LHCN-M2 (cell line): ENCODE measurements at places on chromosomes 7 and 10.

DNA sequence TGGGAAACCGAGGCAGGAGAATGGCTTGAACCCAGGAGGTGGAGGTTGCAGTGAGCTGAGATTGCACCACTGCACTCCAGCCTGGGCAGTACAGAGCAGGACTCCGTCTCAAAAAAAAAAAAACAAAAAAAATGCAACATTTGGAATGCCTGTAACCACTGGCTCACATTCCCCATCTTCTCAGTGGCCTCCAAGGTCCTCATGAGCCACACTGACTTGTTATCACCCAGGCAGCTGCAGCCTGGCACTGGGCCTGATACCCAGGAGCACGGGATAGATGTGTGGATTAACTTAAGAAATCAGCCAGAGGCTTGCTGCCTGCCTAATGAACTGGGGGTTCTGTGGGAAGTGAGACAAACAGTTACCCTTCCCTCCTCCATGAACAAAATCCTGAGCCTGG is 23.0 kb downstream of the JCAD start:
- DNase-seq: peak; percentile 62

DNA sequence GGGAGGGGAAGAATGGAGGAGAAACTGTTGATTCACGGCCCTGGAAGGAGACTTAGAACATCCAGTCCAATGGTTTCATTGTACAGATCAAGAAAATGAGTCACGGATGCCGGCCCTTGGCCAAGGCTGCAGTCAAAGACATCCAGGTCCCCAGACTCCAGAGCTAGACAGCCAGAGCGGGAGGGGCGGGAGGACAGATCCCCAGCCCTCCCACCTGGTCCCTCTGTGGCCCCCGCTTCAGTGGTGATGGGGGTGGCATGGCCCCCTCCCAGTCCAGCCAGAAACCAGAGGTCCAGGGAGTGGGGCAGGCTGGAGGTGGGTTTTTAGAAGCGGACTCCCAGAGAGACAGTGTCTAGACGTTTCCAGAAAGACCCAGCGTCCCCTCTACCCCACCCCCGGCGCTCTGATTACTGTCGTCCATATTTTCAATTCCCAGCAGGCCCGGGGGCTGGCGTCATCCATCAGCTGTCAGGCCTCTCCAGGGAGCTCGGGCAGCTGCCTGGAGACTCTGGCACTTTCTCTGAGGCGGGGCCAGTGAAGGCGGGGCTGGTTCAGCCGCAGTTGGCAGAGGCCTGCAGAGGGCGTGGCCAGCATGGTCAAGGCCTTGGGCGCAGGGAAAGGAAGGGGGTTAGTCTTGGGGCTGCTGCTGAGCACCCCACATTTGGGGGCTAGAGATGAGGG is 8.0 kb upstream of the HSPB1 start:
- DNase-seq: peak; percentile 99

DNA sequence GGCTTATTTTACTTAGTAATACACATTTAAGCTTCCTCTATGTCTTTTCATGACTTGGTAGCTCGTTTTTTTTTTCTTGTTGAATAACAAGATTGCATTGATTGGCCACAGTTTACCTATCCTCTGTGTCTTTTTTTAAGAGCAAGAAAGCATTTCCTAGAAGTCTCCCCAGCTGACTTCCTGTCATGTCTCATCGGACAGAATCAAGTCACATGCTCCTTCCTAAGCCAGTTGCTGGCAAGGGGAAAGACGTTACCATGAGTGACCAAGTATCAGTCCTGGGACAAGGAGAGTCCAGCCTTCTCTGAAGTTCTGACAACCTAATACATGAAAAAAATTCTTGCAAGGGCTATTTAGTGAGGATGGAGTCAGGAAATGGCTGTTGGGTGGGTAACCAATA is 24.9 kb upstream of the SFRP5 start:
- peak; percentile 17 for DNase-seq

- peak; percentile 35 for DNase-seq
Measured at GRCh38 chr10:87931836-87932230, 68.4 kb downstream of the PTEN start.

- peak; percentile 35 for DNase-seq
Measured at GRCh38 chr10:126736727-126737126, 66.2 kb upstream of the C10orf90 start.

GRCh38 chr7:4072161-4072925 is 609.8 kb upstream of the FOXK1 start:
- no peak for DNase-seq

DNA sequence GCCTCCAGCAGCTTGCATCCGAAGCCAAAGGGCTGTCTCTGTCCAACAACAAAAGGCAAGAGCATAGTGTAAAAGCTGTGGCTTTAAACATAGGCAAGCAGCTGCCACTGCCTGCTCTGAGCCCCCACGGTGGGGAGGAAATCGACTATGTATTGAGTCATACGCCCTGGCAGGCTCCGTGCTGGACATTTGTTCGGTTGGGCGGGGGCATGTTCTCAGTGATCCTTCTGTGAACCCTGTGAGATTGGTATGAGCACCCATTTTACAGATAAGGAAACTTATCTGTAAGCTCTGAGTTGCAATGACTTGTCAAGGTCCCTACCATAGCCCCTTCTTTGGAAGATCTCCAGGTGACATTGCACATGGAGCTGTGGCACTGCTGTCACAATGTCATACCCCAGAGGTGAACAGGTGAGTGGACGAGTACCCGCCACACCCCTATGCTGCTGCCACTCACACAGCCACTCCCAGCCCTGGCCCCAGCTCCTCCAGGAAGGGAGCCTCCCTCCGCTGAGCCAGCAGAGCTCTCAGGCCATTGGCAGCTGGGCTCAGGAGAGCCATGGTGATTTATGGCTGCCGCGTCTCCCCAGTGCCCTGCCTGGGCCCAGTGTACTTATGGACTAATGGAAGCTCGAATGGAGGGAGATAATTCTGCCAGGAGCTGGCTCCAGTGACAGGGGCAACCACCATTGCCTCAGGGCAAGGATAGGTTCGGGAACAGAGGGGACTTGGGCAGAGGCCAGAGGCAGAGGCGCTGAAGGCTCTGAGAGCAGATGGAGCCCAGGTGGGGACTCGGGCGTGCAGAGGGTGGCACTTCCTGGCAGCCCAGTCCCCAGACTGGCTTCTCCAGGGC is 43.7 kb downstream of the UNC5B start:
- DNase-seq: peak; percentile 88

GRCh38 chr7:151018421-151019129 is 5.7 kb downstream of the ATG9B start:
- DNase-seq: no peak

DNA sequence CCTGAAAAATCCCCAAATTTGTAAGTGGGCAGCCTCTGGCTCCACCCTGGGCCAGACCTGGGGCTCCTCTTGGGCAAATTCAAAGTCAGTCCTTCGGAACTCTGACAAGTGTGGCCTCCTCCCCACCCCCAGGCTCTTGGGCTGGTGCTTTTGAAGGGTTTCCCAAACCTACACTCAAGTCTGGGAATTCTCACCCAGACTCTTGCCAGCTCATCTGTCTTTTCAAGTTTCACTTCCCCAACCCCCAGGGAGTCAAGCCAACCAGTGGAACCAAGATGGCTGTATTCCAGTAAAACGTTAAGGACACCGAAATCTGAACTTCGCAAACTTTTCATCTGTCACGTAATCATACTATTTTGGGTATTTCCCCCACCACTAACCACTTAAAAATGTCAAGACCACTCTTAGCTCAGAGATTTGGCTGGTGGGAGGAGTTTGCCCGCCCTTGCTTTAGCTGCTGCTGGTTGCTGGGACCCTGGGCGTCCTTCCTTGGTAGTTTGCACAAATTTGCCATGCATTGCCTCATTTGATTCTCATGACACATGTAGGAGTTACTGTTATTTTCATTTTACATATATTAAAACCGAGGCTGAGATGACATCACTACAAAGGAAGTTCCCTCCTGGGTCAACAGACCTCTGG is 1.7 kb upstream of the MYO1G start:
- peak; percentile 68 for DNase-seq

GRCh38 chr10:91190388-91190870 is 30.0 kb upstream of the PCGF5 start:
- DNase-seq: peak; percentile 72

DNA sequence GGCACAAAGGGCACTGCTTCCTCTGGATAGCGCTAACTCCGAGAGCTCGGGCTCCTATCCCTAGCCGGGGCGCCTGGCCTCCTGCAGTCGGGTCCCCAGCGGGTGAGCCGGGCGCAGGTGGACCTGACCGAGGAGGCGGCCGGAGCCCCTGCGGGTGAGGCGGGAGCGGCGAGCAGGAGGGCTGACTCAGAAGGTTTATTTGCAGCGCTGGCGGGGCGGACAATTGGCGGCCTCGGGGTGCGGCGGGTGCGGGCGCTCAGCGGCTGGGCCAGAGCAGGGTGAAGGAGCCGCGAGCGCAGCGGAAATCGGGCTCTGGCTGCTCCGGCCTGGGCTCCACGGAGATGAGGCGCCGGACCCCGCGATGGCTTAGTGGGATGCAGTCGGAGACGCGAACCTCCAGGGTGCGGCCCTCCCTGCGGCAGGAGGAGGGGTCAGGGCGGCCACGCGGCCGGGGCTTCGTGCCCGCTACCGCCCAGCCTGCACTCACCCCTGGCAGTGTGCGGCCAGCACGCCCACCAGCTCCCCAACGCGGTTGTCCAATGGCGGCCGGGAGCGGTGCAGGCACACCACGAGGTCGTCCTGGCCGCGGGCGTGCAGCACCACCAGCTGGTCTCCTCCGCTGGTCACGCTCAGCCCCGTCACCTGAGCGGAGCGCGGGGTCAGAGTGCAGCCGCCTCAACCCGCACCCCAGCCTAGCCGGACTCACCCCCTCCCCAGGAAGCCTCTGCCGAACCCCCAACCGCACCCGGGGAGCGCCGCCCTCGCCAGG is 16.1 kb downstream of the MYO1G start:
- no peak for DNase-seq

DNA sequence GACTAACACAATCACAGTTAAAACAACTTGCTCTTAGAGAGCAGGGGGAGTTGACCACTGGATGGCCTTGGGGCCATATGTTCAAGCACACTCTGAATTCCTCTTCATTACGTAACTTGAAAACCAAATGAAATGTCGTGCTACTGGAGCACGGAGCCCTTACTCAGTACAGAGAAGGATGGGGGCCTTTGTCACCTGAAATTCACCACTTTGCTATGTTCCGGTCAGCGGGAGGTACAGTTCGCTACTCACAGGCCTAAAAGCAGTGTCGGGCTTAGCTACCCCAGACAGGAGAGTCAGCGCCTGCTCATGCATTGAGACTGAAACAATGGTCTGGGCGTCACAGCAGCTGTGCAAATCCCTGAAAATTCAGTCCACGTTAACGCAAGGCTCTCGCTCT is 39.6 kb downstream of the GLI3 start:
- DNase-seq: peak; percentile 32

DNA sequence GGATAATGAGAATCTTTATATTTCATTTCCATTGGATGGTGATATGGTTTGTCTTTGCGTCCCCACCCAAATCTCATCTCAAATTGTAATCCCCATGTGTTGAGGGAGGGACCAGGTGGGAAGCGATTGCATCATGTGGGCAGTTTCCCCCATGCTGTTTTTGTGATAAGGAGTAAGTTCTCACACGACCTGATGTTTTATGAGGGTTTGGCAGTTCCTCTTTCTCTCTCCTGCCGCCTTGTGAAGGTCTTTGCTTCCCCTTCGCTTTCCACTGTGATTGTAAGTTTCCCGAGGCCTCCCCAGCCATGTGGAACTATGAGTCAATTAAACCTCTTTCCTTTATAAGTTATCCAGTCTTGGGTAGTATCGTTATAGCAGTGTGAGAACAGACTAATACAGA is 59.4 kb downstream of the MTPN start:
- no peak for DNase-seq

DNA sequence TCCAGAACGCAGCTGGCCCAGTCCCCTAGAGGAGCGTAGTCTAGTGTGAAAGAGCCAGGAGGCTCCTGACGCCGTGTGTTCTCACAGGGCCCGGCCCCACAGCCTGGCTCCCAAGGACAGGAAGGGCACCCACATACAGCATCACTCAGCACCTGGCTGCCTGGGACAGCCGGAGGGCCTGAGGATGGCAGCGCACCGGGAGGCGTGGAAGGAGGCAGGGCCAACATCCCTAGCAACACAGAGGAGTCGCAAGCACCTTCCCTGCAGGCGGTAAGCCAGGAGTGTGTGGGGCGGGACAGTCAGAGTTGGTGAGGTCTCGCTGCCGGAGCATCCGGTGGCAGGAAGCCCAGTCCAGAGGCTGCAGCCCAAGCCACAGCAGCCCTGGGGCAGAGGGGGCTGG is 125.8 kb downstream of the MAD1L1 start:
- no peak for DNase-seq

GRCh38 chr7:16891874-16892643 is 10.3 kb upstream of the AGR3 start:
- peak; percentile 5 for DNase-seq

DNA sequence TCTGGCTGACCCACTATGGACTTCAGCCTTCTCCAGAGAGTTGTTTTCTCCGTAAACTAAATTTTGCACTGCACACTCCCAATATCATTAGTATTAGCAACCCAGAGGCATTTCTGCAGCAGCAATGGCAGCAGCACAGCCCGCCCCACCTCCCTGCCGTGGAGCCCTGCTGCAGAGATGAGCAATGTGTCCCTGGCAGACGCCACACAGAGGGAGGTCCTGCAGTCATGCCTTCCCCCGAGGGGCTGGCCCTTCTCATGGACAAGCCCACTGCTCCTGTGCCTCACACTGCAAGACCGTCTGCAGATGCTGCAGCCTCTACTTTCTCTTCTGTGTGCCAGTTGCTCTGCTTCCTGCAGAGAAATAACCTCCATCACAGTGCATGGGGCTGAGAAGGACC is 393.4 kb upstream of the MKI67 start:
- no peak for DNase-seq

GRCh38 chr10:4174197-4174596 is 389.2 kb upstream of the KLF6 start:
- peak; percentile 31 for DNase-seq

GRCh38 chr7:147081117-147081516 is 964.5 kb downstream of the CNTNAP2 start:
- no peak for DNase-seq

GRCh38 chr7:152127229-152127628 is 101.8 kb downstream of the GALNT11 start:
- no peak for DNase-seq

DNA sequence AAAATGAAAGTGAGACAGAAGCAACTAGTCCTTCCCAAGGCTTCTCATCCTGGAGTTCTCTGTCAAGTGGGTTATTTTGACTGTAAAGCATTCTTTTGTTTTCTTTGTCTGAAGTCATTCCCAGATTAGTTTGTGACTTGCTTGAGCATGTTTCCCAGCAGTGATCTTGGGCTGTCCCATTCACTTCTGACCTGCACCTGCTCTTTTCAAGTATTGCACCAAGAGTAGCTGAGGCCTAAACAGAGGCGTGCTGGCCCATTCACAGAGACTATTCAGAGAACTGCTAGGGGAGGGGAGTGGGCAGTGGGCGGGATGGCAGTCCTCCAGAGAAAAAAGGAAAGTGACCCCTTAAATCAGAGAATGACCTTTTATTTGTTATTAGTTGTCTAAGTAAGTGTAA is 61.3 kb downstream of the CACNA2D1 start:
- peak; percentile 14 for DNase-seq

DNA sequence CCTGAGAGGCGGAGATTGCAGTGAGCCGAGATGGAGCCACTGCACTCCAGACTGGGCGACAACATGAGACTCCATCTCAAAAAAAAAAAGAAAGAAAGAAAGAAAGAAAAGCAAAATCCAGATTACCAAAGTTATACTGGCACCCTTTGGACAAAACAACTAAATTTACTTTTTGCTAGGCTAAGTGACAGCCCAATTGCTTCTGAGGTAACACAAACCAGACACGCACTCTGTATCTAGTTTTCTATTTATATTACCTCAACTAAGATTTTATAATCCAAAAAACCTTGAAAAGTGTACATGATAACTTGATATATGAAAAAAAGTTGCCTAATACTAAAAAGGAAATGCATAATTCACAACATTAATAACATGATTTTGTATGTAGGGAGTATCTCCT is 12.9 kb downstream of the UBE2H start:
- no peak for DNase-seq
